ENCODE measurements at places on chromosomes 6 and 20. TPM values are rescaled to one million over a fixed set of nuclear protein-coding genes. Genes with fewer than 3 reads are reported as not detected.
A peak's percentile ranks its signal among the peaks of the same experiment; 100 is the strongest.

The ALDH8A1 gene
- 1.3 TPM for total RNA-seq

The GABRR1 gene
- not detected for total RNA-seq

The ZNF292 gene
- total RNA-seq = 108 TPM

The TPD52L2 gene
- total RNA-seq = 77.3 TPM

The CRIP3 gene
- 2.9 TPM for total RNA-seq

DNA sequence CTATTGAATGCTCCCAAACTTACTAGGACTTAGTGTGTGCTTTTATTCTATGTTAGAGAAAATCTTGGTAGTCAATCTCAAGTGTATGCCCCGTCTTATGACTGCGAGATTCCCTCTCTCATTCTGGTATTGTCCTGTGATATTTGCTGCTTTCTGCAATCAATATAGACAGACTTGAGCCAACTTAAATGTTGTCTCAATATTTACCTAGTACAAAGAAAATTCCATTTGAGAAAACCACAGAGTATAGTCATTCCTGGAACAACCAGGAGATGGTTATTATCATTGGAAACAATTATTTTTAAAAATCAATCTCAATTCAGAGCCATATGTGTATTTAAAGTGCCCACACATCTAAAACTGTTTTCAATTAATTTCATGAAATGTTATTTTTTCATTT, 330.0 kb downstream of the NRN1 start:
- DNase-seq = no peak
- no peak overlapping the region for H3K27ac ChIP-seq
- H3K4me3 ChIP-seq = no peak overlapping the region
- H3K4me1 ChIP-seq = peaks cover 12% of the 10 kb centered on the region
- no peaks in the 10 kb centered on the region for H3K27me3 ChIP-seq

DNA sequence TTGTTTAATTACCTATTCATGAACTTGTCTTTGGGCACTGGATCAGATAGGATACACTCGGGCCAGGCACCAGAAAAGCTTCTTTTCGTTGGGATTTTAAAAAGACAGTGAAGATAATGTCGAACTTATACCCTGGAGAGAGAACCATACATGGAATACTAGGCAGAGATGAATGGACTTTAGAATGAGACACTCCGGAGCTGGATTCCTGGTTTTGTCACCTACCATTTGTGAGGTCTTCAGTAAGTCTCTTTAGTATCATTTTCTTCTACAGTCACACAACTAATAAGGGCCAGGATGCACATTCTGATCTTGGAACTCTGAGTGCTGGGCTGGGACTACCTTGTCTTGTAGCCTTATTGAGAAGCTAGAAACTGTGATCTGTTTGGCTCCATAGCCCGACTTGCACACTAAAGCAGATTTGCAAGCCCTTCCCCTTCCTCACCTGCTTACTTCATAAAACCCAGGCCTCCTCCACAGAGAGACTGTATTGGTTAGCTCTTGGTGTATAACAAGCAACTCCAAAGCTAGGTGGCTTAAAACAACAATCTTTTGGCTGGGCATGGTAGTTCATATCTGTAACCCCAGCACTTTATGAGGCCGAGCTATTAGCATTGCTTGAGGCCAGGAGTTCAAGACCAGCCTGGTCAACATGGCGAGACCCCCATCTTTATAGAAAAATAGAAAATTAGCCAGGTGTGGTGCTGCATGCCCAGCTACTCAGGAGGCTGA, 7.4 kb upstream of the IFT52 start:
- DNase-seq = no peak
- H3K27ac ChIP-seq = no peak overlapping the region
- H3K36me3 ChIP-seq = no peaks in the 10 kb centered on the region
- no peak overlapping the region for H3K4me3 ChIP-seq
- peaks cover 18% of the 10 kb centered on the region for H3K4me1 ChIP-seq
- no peaks in the 10 kb centered on the region for H3K27me3 ChIP-seq

DNA sequence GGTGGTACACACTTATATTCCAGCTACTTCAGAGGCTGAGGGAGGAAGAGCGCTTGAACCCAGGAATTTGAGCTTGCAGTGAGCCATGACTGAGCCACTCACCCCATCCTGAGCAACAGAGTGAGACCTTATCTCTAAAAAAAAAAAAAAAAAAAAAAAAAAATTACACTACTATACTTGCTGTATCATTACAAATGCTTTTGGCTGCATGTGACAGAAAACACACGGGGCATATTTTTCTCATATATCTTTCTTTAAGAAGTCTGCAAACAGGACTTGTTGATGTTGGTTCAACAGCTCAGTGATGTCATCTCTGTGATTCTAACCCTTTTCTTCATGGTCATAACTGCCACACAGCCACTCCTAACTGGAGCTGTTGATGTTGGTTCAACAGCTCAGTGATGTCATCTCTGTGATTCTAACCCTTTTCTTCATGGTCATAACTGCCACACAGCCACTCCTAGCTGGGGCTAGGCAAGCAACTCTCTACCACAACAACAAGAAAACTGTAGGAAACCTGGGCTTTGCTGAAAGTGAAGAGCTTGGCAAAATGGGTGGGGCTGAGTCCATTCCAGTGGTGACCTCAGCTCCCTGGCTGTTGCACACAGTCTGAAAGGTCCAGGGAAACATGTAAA, 19.8 kb downstream of the MTFR2 start:
- DNase-seq = no peak
- no peaks in the 10 kb centered on the region for H3K27me3 ChIP-seq
- H3K36me3 ChIP-seq = no peaks in the 10 kb centered on the region
- no peak overlapping the region for H3K27ac ChIP-seq

DNA sequence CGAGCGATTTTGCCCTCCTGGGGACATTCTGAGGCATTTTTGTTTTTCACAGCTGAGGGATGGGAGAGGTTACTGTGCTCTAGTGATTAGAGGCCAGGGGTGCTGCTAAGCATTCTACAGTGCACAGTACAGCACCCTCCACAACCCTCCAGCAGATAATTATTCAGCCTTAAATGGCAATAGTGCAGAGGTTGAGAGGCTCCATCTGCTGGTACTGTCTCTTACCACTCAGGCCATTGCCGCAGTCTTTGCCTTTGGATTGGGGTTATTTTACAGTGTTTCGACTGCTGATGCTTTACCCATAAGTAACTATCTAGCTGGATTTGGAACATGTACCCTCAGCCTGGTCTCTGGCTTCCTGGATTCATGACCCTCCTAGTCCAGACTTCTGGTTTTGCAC, 705.3 kb downstream of the KIF16B start:
- peaks cover 28% of the 10 kb centered on the region for H3K4me1 ChIP-seq
- H3K27ac ChIP-seq = peak overlapping the region; percentile 81

GRCh38 chr6:89311853-89312531, 3.1 kb downstream of the GABRR2 start:
- H3K27ac ChIP-seq = peak overlapping the region; percentile 52
- peaks cover 4% of the 10 kb centered on the region for H3K27me3 ChIP-seq
- no peak overlapping the region for H3K4me3 ChIP-seq
- peaks cover 4% of the 10 kb centered on the region for H3K36me3 ChIP-seq

GRCh38 chr20:56445540-56445939, 22.9 kb upstream of the RTF2 start:
- no peak for DNase-seq
- H3K27me3 ChIP-seq = peaks cover 7% of the 10 kb centered on the region
- H3K36me3 ChIP-seq = no peaks in the 10 kb centered on the region
- peaks cover 11% of the 10 kb centered on the region for H3K4me1 ChIP-seq
- no peak overlapping the region for H3K4me3 ChIP-seq
- no peak overlapping the region for H3K27ac ChIP-seq

DNA sequence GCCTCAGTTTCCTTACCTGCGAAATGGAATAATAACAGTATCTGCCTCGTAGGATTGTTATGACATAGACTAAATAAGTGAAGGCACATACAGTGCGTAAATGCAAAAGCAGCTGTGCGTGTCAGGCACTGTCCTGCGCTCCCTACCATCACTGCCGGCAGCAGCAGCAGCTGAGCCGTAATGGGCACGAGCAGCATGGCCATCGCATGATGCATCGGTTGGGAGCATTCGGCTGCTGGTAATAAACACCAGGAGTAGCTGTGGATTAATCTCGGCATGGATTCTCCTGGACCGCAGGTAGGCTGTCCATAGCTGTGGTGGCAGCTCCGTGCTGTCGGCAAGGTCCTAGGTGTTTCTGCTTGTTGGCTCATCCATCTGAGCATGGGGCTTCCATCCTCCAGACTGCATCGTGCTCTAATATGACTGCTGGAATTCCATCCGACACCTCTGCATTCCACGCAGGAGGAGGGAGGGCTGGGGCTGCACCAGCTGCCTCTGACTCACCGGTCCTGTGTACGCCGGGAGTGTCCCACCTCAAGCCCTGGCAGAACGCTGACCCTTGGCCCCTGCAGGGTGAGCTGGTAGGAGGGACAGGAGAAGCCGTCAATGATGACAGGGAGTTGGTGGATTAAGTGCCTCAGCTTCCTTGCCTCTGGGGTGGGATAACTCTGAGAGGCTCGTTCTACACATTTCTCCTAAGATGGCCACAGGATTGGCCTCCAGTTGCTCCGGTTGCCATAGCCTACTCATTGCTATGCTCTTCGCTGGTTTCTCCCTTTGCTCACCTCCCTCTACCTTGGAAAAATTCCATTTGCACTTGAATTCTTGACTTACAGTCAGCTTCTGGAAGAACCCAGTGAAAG, 100.9 kb upstream of the PMEPA1 start:
- no peaks in the 10 kb centered on the region for H3K27me3 ChIP-seq
- peaks cover 45% of the 10 kb centered on the region for H3K4me1 ChIP-seq
- no peak for DNase-seq
- H3K27ac ChIP-seq = peak overlapping the region; percentile 15

GRCh38 chr20:42855896-42856295, 333.8 kb downstream of the PTPRT start:
- no peaks in the 10 kb centered on the region for H3K4me1 ChIP-seq
- H3K4me3 ChIP-seq = no peak overlapping the region
- H3K27me3 ChIP-seq = no peaks in the 10 kb centered on the region
- H3K36me3 ChIP-seq = no peaks in the 10 kb centered on the region

DNA sequence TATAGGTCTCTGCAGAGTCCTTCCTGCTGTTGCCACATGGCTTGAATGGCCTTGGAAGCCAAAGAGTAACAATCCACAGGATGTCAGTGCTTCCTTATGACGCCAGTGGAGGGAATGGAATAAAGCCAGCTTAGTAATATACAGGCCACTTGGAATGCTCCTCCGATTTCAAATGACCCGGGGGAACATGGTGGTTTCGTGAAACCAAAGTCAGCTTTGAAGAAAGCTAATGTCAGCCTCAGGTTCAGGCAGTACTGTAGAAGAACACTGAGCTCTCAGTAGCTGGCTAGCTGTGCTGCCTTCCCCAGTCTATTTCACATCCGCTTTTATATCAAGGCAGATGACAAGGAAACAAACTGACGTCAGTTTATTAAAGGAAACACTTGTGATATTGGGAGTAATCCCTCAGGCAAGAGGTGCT, 189.1 kb downstream of the DTNBP1 start:
- no peak overlapping the region for H3K27ac ChIP-seq
- no peak for DNase-seq
- H3K4me3 ChIP-seq = no peak overlapping the region
- peaks cover 9% of the 10 kb centered on the region for H3K36me3 ChIP-seq
- no peaks in the 10 kb centered on the region for H3K27me3 ChIP-seq
- H3K4me1 ChIP-seq = peaks cover 5% of the 10 kb centered on the region

- peaks cover 47% of the 10 kb centered on the region for H3K36me3 ChIP-seq
- no peak for DNase-seq
- H3K27me3 ChIP-seq = no peaks in the 10 kb centered on the region
- peaks cover 6% of the 10 kb centered on the region for H3K4me1 ChIP-seq
- no peak overlapping the region for H3K4me3 ChIP-seq
Measured at GRCh38 chr6:105357165-105357564, 45.7 kb downstream of the PREP start.

GRCh38 chr6:28159029-28159607, 17.4 kb downstream of the ZKSCAN8 start:
- no peak overlapping the region for H3K27ac ChIP-seq
- no peak for DNase-seq
- H3K27me3 ChIP-seq = peaks cover 7% of the 10 kb centered on the region
- H3K4me3 ChIP-seq = no peak overlapping the region
- H3K4me1 ChIP-seq = peaks cover 12% of the 10 kb centered on the region

DNA sequence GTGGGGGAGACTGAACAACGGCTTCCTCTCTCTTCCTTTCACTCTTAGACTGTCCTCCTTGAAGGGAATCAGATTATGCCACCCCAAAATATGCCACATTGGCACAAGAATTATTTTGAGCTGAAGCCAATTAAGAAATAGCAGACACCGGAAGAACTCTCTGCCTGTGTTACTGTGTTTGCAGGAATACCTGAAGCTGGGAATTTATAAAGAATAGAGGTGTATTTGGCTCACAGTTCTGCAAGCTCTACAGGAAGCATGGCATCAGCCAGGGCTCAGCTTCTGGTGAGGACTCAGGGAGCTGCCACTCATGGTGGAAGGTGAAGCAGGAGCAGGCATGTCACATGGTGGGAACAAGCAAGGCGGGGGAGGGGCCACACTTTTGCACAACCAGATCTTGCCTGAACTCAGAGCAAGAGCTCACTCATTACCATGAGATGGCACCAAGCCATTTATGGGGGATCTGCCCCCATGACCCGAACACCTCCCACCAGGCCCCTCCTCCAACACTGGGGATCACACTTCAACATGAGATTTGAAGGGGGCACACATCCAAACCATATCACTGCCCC, 46.0 kb downstream of the PCNA start:
- no peak for DNase-seq
- no peak overlapping the region for H3K4me3 ChIP-seq
- no peaks in the 10 kb centered on the region for H3K4me1 ChIP-seq
- no peaks in the 10 kb centered on the region for H3K36me3 ChIP-seq
- no peaks in the 10 kb centered on the region for H3K27me3 ChIP-seq

GRCh38 chr6:125809570-125810170, 18.9 kb downstream of the NCOA7 start:
- no peak overlapping the region for H3K4me3 ChIP-seq
- H3K27me3 ChIP-seq = no peaks in the 10 kb centered on the region
- H3K4me1 ChIP-seq = peaks cover 53% of the 10 kb centered on the region
- H3K36me3 ChIP-seq = no peaks in the 10 kb centered on the region
- no peak for DNase-seq

DNA sequence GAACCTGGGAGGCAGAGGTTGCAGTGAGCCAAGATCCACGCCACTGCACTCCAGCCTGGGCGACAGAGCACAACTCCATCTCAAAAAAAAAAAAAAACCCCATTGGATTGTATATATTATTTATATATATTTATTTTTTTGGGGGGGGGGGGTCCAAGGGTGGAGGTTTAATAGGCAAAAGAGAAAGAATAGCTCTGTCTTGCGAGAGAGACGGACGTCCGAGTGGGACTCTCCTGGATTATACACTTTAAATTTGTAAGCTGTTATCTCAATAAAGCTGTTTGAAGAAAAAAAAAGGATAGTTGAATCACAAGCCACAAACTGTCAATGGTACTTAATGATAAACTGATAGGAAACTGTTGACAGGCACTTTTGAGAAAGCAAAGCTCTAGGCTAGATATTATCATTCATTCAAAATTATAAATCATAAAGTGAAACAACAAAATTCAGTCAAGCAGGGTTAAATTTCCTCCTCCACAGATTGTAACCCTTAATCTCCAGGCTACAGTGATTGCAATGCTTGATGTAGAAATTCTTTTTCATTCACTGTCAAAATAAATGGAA, 20.3 kb downstream of the EIF2S2 start:
- DNase-seq = no peak
- no peaks in the 10 kb centered on the region for H3K4me1 ChIP-seq
- no peak overlapping the region for H3K27ac ChIP-seq
- no peak overlapping the region for H3K4me3 ChIP-seq

GRCh38 chr6:52361414-52361944, 472 bp upstream of the PAQR8 start:
- no peak for DNase-seq
- H3K27ac ChIP-seq = peak overlapping the region; percentile 55
- peak overlapping the region; percentile 75 for H3K4me3 ChIP-seq
- peaks cover 37% of the 10 kb centered on the region for H3K4me1 ChIP-seq

GRCh38 chr20:64228751-64229506, 26.6 kb upstream of the PCMTD2 start:
- no peaks in the 10 kb centered on the region for H3K36me3 ChIP-seq
- peaks cover 21% of the 10 kb centered on the region for H3K4me1 ChIP-seq
- DNase-seq = no peak
